ENCODE measurements at places on chromosomes 12 and 14.

DNA sequence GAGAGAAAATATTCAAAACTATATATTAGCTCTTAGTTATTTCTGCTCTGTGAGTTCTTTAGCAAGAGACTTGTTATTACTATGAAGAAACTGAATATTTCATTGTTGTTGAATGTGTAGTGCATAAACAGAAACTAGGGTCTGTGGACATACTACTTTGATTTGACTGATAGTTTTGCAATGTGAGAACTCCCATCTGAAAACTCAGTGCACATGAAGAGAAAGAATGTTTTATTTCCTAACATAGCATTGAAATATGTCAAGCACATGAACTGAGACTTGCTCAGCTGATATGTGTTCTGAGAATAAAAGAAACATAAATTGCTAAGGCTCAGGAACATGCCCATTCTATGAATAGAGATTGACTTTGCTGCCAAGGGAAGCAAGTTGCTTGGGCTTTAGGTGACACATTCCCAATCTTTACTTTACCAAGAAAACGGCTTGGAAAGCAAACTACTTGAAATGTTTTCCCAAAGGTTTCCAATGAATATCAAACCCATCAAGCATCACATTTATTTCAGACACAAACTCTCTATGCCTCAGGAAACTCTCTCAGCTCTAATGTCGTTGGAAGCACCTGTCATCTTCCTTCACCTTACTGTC is 290.4 kb downstream of the SLC16A7 start:
- DNase-seq, result no peak

- DNase-seq, result no peak
Observed at GRCh38 chr12:13591488-13591887, 389.9 kb downstream of the GRIN2B start.

DNA sequence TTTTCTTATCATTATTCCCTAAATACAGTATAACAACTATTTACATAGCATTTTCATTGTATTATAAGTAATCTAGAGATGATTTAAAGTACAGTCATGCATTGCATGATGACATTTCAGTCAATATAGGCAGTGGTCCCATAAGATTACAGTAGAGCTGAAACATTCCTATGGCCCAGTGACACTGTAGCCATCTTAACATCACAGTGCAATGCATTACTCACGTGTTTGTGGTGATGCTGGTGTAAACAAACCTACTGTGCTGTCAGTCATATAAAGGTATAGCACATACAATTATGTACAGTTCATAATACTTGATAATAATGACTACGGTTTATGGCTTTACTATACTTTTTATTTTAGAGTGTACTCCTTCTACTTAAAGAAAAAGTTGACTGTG is 13.3 kb downstream of the LLPH start:
- DNase-seq, result no peak

- no peak for DNase-seq
Observed at GRCh38 chr14:96748362-96748761, 48.8 kb upstream of the VRK1 start.

DNA sequence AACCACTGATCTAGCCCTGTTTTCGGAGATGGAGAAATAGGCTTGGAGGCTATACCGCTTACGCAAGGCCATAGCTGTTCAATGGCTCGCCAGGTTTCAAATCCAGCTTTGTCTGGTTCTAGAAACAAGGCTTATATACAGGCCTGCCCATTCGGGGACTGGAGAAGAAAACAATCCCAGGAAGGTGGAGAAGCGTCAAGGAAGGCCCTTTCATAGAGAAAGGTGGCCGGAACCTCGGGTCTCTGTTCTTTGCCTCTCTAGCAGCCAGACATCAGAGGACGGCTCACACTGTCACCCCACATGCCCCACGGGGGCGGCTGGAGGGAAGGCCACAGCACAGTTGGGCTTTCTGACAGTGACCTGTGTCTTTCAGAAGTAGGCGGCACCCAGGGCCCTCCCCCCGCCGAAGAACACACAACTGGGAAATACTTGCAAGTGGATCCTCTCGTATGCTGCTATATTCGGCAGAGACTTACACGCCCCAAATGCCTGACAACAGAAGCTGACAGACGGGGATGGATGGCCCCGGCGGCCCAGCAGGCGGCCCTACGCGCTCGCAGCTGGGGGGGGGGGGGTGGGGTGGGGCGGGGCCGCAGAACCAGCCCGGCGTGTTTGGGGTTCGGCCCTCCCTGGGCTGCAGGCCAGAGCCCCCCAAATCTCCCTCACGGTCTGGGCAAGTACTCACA is 4.5 kb upstream of the SETD1B start:
- DNase-seq, result peak; percentile 77

DNA sequence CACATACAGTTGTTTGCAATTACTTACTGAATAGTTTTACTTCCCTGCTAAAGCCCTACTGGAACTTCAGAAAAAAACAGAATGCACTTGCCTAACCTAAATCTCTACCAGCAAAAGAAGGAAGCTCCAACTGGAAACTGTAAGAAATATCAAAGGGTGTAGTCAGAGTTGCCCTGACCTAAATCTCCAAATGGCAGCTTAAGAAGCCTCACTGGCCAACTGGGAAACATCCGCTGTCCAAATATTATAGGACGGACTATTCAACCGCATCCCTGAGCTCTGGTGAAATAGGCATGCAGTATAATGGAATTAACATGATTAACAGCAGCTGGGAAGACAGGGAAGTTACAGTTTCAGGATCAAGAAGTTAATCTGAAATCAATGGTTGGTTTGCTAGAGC is 24.3 kb downstream of the ANAPC7 start:
- no peak for DNase-seq

- no peak for DNase-seq
Observed at GRCh38 chr12:121424624-121424975, 24.7 kb downstream of the RNF34 start.
